Pons (tissue), 1 donor: ENCODE measurements at places on chromosomes 3 and 15.
A peak's percentile ranks its signal among the peaks of the same experiment; 100 is the strongest.

GRCh38 chr3:117135207-117135606, 425.6 kb downstream of the TUSC7 start:
- no peak for DNase-seq

GRCh38 chr15:61685534-61685933, 374.7 kb downstream of the VPS13C start:
- DNase-seq: no peak

DNA sequence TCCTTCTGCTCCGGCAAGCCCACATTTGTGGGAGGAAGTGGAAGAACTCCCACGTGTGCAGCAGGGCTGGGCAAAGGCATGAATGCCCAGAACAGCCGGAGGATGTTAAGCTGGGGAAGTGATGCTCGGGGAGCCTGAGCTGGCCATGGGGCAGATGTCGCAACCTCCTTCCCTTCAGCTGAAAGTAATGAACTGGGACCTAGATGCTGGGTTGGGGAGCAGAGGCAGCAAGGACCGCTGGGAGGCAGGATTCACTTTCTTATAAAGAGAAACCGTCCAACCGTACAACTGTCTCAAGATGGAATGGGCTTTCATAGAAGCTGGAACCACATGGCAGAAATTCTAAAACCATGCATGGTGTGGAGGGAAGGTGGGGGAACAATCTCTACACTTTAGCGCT, 290.9 kb downstream of the OCA2 start:
- DNase-seq: no peak

DNA sequence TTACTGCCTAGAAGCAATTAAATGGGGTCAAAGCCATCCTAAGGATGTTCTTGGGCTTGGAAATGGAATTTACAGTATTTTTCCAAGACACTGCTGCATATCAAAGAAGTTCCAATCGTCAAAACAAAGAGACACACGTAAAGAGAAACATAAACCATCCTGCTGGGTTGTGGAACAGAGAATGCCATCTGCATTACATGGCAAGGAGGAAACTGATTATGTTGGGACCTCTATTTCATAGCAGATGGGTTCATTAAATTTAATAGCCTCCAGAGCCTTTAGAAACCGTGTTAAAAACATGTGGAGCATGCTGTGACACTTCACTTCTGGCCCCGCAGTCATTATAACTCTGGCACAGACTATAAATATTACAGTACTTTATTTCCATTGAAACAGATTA, 154.6 kb downstream of the LRTM1 start:
- DNase-seq: no peak

DNA sequence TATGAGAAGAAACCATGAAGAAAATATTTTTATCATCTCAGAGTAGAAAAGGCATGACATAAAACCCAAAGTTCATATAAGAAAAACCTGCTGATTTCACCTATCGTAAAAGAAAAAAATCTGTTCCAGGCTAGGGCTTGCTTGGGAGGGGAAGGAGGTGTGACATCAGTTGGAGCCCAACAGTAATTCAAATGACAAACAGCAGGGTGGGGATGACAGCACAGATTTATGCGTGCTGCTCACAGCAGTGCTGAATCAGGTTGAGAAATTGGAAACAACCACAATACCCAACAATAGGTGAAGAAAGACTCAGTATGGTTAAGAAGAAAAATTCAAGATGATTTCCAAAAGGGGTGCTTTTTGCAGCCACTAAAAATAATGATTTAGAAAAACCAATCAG, 172.4 kb downstream of the PDE8A start:
- DNase-seq: no peak

DNA sequence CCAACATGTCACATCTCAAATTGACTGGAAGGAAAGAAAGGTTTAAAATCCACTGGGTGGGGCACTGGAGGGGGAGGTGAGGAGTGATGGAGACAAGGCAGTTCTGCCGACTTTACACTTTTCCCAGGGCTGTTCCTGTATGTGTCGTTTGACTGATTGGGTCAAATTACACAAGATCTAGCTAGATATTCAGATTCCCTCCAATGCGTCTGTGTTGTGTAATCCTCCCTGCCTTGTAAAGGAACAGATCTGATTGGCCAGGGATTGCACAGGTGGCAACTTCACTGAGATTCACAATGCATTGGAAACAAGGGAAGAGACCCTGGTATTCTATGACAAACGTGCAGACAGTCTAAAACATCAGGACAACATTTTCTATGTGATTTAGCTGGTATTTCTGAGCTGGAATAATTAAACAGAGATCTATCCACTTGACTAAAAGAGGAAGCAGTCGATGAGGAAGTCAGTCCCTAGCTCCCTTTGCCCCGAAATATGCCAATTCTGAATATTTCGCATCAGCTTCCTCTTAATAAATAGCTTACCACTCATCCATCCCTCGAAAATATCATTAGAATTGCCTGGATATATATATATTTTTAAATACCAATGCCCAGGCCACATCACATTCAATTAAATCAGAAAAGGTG, 312.9 kb downstream of the RORA start:
- peak; percentile 15 for DNase-seq

- DNase-seq: no peak
Measured at GRCh38 chr3:108133858-108134554, 43.2 kb upstream of the CD47 start.

DNA sequence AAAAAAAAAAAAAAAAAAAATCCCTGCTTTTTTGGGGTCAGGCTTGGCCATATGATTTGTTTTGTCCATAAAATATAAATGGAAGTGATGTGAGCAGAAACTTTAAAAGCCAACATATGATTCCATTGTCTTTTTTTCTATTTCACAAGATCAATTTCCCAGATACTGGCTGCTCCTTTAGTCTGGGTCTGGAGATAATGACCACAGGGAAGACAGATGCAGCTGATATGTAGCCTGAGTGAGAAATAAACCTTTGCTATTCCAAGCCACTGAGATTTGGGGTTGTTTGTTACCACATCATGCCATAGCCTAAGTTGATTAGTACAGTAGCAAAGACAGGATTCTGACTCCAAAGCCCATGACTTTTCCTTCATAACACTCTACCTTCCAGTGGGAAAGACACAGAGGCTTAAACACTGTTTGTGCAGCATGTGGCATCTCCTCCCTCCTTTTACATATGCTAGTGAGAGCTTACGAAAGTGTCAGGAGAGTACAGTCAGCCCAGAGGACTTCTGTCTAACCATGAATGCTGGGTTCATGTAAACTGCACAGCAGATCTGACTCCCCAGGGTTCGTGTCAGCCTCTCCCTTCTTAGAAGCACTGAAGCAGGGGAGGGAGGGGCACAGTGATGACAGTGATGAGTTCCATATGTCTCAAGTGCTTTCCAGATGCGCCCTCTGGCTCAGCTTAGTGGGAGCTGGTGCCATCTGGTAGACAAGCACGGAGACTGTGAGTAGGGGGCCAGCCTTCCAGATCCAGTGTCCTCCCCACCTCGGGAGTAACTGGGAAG, 36.7 kb upstream of the SLC7A14 start:
- peak; percentile 88 for DNase-seq
